ENCODE measurements at places on chromosomes 5 and 9.
A peak's percentile ranks its signal among the peaks of the same experiment; 100 is the strongest.

DNA sequence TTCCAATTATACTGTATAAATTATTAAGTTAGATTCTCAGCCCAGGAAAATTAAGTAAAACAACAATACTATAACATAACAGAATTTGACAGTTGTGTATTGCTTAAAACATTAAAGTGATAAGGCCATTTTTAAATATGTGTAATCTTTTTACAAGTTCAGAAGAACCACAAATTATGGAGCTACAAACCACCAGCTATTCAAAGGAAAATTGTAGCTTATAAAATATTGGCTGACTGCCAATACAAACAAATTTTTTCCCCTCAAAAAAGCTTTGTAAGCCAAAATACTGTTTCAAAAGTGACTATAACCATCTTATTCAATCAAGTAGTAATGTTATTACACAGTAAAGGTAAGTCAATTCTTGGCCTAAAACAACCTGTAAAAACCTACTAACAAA, 21.9 kb downstream of the STRBP start:
- no peak for DNase-seq

- peak; percentile 87 for DNase-seq
Measured at GRCh38 chr5:136080483-136081216, 51.9 kb downstream of the TGFBI start.

DNA sequence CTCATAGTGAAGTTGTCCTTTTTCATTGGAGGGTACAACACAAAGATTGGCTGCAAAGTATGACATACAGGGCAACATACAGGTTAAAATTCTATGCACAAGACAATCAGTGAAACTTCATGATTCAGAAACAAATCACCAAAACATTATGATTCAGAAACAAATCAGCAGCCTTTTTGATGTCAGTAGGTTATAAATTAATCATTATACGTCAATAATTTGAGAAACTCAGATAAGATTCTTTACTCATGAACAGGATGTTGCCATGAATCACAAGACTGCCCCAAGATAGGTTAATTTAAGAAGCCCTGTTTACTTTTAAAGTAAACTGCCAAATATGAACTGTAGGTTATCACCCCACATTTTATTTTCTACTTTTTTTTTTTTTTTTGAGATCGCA, 62.2 kb upstream of the IL33 start:
- DNase-seq: no peak

GRCh38 chr5:174725261-174725990, 1.0 kb downstream of the MSX2 start:
- no peak for DNase-seq

GRCh38 chr5:171640480-171640879, 145.1 kb upstream of the SMIM23 start:
- DNase-seq: no peak

DNA sequence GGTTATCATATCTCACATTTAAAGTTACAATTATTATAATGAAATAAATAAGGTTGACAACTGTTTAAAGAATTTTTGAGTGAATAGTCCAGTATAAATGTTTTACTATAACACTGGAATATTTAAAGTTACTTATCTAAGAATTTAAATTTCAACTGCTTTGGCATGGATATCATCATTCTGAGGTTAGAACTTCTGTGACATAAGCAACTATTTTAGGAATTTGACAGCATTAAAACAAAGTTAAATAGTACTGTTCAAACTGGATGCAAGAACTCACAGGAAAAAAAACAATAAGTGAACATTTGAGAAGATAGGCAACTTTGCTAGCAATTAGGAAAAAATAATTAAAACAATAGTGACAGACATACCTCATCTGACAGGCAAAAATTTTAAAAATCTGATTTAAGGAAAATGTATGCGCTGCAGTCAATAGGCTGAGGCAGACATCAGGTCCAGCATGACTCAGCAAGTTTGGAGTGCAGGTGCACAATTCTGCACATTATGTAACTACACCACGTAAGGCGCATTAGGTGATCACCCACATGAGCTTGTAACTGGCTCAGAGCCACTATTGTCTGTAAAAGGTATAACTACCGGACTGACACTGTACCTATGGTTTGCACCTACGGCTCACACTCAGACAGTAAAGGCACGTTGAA, 180.6 kb downstream of the PDE4D start:
- DNase-seq: no peak

GRCh38 chr9:120394058-120394669, 185.8 kb downstream of the CDK5RAP2 start:
- peak; percentile 36 for DNase-seq

- no peak for DNase-seq
Measured at GRCh38 chr9:89912605-89912953, 307.8 kb downstream of the GADD45G start.

DNA sequence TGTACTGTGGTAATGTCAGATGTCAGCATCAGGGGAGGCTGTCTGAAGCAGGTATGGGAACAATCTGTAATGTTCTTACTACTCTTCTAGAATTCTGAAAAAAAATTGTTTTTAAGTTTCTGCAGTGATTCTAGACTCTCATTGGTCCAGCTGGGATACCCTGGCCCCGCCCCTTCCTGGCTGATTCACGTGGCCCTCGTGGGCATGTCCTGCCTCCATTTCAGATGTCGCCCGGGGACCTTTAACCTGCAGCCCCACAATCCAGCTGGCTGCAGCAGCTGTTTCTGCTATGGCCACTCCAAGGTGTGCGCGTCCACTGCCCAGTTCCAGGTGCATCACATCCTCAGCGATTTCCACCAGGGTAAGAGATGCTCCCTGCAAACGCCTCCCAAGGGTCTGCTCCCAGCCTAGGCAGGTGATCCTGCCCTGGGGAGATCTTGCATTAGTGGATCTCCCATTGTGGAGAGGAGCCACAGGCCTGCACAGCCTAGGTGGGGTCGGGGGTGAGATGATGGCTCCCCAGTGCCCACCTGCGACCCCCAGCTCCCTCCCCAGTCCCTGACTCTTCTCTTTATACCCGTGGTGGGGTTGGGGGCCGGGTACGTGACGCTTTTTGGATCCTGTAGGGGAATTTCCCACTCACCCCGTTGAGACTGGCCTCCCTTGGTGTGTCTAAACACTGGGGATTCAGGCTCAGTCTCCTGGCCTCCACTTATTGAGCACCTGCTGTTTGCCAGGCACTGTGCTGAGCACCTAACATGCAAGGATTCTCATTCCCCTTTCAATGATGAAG, 36.5 kb downstream of the LAMC3 start:
- peak; percentile 9 for DNase-seq

DNA sequence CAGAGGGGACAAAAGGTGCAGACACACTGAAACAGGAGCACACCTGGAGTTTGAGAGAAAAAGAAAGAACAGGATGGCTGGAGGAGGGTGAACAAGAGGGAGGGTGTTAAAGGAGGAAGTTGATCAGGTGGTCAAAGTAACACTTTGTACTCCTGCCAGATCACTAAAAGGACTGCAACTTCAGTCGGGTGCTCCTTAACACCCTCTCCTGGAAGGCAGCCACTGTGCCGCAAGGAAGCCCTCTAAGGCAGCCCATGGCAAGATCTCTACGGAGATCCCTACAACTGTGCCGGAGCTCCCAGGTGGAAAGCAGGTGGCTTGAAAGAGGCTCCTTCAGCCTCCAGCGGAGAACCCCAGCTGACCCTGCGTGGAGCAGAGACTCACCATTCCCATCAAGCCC, 124.4 kb upstream of the MSX2 start:
- no peak for DNase-seq

DNA sequence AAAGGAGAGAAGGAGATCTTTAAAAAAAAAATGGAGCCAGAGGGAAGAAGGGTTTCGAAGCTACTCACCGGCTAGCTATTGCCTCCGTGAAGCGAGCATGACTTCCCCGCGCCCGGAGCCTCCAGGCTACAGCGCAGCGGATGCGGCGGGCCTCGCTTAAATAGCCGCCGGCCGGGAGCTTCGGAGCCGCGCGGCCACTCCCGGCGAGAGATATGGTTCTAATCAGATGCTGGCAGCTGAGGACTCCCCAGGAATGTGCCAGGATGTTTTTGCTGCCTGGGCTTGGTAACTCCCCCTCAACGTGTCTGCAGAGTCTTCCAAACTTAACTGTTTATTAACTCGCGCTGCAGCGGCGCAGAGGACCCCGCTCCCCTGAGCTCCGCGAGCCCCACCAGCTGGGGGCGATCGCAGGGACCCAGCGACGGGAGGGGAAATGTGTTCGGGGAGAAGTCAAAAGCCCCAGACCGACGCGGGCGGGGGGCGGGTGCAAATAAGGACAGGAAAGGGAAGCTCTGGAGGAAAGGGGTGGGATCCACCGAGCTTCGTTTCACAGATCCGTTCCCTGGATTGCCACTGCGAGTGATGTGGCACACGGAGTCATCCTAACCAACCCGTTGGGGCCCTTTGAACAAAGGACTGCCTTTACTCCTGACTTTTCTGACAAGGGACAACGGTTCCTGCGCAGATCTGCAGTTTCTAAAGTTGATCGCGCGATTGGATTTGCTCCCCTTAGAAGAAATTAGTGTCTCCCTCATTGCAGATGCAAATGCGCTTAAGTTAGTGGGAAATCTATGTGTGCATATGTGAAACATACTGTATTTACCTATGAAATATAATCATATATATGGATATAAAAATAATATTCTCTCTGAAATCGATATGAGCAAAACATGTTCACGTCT, at the start of gene DAB2:
Gene DAB2 (minus strand): TSS at position 245 of the 902 bp plus-strand sequence. CDS start 30,660 bp downstream, outside the sequence.
- DNase-seq: peak; percentile 22

DNA sequence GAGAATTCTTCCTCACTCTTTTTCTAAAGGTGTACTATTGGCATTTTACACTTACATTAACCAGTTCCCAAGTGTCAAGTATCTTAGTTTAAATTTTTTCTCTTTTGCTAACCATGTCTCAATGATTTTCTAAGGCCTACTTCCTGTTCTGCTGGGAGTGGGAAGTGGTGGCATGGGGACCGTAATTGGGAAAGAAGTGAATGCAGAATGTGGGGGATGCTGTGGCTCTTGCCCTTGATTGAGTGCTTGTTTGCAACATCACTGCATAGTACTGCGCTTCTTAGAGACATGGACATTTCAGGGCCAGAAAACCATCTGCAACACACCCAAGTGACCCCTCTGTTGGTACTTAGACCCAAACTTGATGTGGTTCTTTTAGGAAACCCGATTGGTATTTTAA, 32.8 kb downstream of the MRRF start:
- no peak for DNase-seq

GRCh38 chr9:80498001-80498555, 926.3 kb downstream of the TLE4 start:
- no peak for DNase-seq

- DNase-seq: no peak
Measured at GRCh38 chr5:34047774-34048572, 5.0 kb upstream of the C1QTNF3 start.
